Brain pericyte (primary cell): ENCODE measurements at places on chromosomes 5 and 9.

GRCh38 chr5:39352951-39353350 is 11.3 kb downstream of the C9 start:
- no peak for DNase-seq

GRCh38 chr9:109101202-109101595 is 18.5 kb downstream of the TMEM245 start:
- no peak for DNase-seq

DNA sequence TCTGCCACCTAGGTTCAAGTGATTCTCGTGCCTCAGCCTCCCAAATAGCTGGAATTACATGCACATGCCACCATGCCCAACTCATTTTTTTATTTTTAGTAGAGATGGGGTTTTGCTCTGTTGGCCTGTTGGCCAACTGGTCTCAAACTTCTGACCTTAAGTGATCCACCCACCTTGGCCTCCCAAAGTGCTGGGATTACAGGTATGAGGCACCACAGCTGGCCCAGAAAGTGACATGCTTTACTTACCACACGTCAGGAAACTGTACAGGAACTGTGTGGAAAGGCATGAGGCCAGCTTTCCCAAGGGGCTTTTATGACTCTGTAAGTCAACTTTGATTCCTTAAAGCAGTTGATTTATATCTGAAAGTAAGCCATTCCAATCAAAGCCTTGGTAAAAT is 25.0 kb downstream of the DNAJB5 start:
- no peak for DNase-seq

- DNase-seq: no peak
These were observed 33.6 kb upstream of the GABRP start for GRCh38 chr5:170749911-170750431.

DNA sequence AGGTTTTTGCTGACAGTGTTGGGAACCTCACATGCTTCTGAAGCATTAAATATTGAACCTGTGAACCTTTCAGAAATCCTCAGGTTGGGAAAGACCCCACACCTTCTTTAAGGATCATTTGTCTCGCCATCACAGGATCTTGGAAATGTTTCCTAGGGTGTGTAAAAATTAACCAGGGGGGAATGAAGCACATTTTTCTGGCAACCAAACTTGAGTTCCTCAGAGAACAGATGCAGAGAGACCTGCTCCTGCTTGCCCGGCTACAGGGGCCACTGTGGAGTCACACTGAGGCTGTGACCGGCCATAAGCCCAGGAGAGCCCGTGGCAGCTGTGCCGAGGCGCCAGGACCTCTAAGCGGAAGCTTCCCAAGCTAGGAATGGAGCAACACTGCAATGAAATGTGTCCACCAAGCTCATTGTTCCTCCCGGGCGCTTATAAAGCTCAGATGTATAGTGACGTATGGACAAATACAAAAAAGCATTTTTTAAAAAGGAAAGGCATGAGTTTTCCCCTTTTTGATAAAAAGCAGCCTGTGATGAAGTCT is 7.7 kb downstream of the CXCL14 start:
- no peak for DNase-seq

- DNase-seq: no peak
These were observed 494 bp downstream of the CERT1 start for GRCh38 chr5:75510836-75511434.

GRCh38 chr5:75885321-75885720 is 168.1 kb upstream of the POC5 start:
- no peak for DNase-seq

DNA sequence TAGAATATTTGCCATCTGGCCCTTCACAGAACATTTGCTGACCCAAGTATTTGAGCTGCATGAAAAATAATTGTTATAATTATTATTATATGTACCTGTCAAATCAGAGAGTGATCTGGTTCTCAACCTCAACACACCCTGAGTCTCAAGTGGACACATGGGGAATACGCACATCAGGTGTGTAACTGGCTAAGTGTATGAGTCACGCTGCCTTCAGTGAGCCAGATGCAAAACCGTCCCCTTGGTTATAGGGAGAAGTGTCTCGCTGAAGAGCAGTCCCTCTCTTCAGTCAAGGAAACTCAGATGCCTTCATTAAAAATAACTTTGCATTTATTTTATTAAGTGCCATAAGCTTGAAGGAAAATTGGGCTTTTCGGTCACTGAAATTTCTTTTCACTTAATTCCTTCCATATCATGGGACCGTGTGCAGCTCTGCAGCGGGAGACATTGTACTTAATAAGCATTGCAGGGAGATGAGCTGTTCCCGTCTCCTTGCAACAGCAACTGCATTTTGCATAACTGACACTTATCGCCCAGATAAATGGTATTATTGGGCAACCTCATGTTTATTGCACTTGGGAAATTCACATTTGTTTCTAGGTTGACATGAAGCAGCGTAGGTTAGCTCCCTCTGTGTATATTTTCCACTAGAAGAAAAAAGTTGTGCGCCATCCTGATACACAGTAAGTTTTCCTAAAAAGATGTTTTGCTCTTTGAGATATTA is 512.3 kb upstream of the DAP start:
- DNase-seq: no peak

GRCh38 chr5:138819081-138819480 is 56.1 kb downstream of the LRRTM2 start:
- no peak for DNase-seq

DNA sequence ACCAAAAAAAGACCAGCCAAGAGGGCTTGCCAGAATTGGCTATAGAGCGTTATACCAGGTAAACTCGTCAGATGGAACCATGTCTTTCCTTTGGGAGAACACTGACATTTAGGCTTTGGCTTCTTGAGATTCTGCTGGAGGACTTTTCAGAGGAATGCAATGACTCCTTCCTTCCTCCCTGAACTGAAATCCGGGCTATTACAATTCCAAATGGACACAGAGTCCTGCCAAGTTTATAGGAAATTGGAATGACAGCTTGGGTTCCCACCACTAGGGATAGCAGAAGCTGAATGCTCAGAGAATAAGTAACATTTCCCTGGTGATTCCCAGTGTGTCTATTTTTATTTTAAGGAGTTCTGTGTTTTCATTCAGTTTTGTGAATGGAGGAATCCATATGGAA is 143.0 kb downstream of the FGF1 start:
- DNase-seq: no peak

GRCh38 chr5:59171131-59171530 is 588.3 kb downstream of the RAB3C start:
- no peak for DNase-seq

- no peak for DNase-seq
These were observed 862.2 kb downstream of the DTWD2 start for GRCh38 chr5:118126159-118126558.

- no peak for DNase-seq
These were observed 3.6 kb downstream of the PURA start for GRCh38 chr5:140117523-140117922.

GRCh38 chr9:100525563-100525962 is 52.3 kb upstream of the CAVIN4 start:
- no peak for DNase-seq

- no peak for DNase-seq
These were observed 16.5 kb downstream of the TPPP start for GRCh38 chr5:676699-677076.

- DNase-seq: no peak
These were observed 49.7 kb downstream of the PDZD2 start for GRCh38 chr5:31688515-31689092.

- DNase-seq: no peak
These were observed 950.7 kb upstream of the TYRP1 start for GRCh38 chr9:11742471-11742870.

- no peak for DNase-seq
These were observed 12.8 kb downstream of the CAMK4 start for GRCh38 chr5:111236995-111237394.

DNA sequence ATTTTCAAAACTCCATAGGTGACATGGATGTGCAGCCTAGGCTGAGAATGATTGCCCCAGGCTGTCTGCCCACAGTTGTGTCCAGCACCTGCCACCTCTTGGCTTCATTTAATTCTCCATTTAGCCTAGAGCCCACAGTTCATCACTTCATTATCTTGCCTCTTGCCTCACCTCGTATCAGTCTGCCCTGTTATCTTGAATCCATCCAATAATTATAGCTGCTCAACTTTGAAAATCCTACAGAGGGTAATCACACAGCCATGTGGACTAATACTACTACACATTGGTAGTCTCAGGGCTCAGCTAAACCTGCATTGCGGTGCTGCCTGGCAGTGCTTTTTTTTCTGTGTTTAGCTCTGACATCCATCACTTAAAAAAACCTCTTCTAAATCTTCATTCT is 7.4 kb downstream of the UGCG start:
- no peak for DNase-seq

DNA sequence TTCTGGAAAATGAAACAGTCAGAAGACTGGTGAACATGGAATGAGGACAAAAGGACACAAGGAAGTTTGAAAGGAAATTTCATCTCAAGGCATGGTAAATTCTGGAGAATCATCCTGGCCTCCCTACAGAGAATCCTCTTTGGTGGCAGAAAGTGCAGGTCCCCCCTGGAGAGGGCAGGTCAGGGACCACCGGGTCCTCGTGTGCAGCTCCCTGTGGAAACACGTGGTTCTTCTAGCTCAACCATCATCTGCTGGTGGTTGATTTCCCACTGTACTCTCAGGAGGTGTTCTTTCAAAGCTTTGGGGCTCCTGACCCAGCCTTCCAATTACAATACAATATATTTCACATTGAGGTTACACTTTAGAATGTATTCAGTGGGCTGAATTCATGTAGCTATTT is 2.6 kb upstream of the GTF3C5 start:
- DNase-seq: no peak
